ENCODE measurements at places on chromosomes 11 and 22.

DNA sequence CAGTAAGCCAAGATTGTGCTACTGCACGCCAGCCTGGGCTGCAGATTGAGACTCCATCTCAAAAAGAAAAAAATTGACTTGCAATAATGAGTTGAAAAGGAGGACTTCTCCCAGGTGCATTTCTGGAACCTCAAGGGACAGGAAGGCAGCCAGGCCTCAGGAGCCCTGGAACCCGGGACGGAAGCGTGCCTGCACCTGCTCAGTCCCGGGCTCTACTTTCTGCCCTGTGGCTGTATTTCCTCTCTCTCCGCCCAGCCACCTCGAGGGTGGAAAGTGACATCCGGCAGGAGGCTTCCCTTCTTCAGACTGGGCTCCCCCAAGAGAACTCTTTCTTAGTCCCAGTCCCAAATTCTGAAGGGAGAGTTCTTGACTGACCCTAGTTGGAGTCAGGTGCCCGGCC is 20.2 kb upstream of the GAL start:
- no peak for DNase-seq

GRCh38 chr11:48079596-48079995 is 99.2 kb downstream of the PTPRJ start:
- no peak for DNase-seq

DNA sequence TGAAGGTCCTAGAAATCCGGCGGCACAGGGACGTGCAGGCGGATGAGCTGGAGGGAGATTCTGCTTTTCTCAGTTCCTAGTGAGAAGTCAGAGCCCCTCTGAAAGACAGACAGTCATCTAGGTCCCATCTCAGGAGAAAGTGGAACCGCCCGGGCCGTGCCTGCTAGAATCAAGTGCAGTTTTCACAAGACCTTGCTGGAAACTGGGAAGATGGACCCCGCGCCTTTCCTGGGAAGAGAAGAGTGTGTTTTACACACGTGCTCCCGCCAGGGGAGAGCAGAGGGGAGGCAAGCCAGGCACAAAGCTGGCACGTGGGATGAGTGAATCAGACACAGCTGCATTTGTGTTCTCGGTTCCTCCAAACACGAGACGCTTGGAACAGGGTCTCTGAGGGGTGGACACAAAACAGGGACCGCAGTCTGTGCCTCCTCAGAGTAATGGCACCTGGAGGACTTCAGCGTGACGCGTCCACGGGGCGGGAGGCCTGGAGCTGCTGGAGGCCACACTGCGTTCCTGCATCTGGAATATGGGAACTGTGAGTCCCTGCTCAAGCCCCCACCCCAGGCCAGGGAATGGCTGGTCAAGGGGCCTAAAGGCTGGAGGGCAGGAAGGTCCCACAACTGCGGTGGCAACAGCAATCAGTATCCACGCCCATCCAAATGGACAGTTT is 218.3 kb downstream of the BRD1 start:
- no peak for DNase-seq

GRCh38 chr11:72684236-72684912 is 10.2 kb upstream of the PDE2A start:
- peak; percentile 49 for DNase-seq

DNA sequence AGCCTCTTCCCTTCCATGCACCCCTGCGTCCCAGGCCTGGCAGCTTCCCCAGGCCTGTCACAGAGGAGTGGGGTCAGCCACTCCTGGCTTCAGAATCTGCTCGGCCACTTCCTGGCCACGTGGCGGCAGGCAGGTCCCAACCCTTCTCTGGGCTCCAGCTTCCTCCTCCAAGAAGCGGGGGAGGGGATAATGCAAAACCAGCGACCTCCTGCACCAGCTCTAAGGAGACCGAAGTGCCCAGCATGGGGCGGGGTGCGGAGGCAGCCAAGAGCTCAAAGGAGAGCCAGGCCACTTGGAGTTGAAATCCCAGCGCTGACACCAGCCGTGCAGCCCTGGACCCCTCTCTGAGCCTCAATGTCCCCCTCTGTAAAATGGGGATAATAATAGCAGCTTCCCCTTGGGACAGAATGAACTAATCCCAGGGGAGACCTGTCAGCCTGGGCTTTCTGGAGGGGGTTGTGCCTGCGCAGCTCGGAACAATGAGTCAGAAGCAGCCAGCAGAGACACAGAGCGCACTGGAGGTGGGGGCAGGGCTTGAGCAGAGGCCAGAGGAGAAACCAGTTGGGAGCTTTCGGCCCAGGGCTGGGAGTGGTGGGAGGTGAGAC is 22.8 kb upstream of the PICK1 start:
- DNase-seq: no peak

GRCh38 chr11:19577976-19578619 is 134.5 kb upstream of the NAV2 start:
- no peak for DNase-seq

- no peak for DNase-seq
Observed at GRCh38 chr22:50398831-50399648, 55.9 kb downstream of the PPP6R2 start.

DNA sequence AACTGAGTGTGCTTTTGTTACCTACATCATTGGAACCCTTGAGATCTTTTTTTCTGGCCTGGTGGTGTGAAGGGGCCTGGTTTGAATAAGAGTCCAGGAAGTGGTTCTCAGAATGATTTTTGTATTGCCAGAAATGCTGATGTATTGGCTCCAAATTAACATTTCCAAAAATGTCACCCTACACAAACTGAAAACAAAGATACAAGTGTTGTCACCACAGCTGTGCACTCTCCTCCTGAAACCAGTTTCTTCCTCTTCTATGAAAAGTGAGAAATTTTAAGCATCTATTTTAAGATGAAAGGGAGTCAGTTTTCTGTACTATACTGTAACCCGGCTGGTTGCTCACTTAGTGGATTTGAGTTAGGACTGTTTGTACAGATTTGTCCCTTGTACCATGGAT is 218.8 kb downstream of the PGR start:
- DNase-seq: no peak

DNA sequence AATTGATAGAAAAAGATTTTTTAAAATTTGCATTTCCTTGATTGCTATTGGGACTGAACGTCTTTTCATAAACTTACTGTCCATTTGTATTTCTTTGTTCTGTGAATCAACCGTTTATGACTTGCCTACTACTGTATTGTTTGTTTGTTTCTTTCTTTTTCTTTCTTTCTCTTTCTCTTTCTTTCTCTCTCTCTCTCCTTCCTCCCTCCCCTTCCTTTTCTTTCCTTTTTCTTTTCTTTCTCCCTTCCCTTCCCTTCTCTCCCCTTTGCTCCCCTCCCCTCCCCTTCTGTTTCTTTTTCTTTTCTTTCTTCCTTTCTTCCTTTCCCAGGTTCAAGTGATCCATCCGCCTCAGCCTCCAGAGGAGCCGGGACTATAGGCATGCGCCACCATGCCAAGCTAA is 46.9 kb downstream of the NF2 start:
- DNase-seq: no peak

DNA sequence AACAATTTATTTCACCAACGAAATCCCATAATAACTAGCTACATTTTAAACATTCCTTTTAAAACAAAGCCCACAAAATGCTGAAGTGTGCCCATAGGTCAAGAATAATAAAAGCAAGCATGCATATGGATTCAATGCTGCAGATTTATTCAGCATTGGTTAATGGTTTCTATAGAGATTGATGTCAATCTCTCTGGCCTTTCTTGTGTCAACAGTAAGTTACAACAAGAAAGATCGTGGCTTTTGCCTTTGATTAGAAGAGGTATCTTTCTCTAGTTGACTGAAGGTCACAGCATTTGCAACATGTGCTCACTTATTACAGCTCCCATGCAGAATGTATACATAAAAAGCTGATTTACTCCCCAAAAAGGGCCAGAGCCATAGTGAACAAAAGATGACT is 1.4 kb upstream of the SOX6 start:
- DNase-seq: no peak

DNA sequence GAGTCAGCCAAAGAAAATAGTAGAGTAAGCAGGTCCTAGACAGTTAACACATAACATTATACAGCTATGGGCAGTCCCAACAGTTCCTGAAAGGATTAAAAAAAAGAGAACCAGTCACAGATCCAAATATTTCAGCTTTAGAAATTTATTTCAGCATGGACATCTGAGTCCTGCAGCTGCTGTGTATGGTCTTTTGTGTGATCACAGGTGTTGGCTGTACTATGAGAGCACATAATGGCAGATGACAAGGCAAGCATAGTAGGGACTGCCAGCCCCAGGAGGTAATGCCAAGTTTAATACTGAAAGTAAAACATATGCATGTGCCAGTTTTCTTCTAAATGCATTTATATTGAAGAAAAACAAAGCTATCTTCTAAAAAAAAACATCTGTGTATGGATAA is 158.1 kb downstream of the GRIA4 start:
- no peak for DNase-seq

DNA sequence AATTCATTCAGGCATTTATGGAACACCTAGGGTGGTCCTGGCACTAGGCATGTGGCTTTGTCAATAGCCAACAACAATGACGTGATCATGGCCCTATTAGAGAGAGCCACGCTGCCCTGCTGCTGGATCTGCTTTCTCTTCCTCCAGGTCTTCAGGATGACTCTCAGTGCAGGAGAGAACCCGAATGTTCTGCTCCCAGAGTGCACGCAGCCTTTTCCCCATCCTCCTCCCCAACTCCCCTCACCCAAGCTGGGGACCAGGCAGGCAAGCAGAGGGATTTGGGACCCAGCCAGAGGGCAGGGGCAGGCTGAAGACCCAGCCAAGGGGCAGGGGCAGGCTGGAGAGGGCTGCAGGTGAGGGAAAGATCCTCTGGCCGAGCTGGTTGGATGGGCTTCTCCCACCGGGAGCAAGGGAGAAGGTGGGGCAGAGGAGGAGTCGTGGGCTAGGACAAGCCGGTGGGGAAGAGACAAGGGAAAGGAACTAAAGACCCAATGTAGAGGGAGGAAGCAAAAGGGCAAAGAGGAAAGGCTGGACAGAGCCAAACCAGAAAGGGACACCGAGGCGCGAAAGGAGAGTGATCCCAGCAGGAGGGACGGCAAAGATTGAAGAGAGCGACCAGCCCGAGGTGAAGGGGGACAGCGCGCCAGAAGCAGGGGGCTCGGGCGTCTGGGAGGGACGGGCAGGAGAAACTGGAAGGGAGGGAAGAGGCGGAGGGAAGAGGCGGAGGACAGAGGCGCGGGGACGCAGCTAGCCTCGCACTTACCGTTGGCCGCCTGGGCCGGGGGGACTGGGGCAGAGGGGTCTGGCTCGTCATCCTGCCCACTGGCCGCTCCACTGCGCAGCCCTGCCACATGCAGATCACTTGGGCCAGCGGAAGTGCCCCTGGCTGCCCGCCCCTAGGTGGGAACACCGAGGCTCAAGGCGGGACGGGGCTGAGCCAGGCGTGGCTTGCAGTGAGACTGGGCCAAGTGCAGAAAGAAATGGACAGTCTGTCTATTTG is at the start of gene KCTD14:
Gene KCTD14, minus strand, starts transcription at position 880 of the 1,000 bp plus-strand sequence. Its CDS starts 27 bp downstream, at position 853.
- DNase-seq: peak; percentile 40

DNA sequence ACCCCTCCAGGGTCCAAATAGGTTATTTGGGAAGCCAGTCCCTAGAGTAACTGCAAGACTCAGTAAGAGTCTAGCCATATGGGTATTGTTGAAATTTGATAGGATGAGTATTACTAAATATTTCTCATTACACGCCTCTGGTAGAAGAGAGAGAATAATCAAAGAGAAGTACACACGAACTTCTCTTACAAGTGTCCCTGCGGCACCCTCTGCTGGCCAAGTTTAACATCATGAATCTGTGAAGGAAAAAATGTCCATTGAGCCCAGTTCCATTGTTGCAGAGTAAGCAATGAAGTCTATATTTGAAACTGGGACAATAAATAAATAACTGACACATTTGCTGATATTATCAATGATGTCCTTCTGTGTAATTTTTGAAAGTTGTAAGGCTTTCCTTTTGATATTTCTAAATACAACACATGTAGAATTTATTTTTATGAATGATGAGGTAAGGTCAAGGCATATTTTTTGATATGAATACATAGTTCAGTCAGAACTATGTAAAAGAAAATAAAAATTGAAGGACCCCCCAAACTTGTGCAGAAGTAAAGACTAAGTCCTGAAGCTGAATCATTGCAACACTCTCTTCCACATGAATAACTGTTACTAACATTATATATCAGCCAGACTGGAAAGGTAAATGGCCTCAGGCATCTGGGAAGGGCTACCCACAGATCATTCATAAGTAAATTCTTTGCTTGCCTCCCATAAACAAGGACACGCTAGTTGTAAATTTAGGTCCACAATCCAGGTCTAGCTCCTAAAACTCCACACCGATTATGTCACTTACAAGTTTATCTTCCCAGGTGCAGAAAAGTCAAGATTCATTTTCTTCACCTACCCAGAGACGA is 10.0 kb downstream of the OR51L1 start:
- DNase-seq: peak; percentile 54

GRCh38 chr11:114397349-114397982 is 2.8 kb downstream of the C11orf71 start:
- no peak for DNase-seq

DNA sequence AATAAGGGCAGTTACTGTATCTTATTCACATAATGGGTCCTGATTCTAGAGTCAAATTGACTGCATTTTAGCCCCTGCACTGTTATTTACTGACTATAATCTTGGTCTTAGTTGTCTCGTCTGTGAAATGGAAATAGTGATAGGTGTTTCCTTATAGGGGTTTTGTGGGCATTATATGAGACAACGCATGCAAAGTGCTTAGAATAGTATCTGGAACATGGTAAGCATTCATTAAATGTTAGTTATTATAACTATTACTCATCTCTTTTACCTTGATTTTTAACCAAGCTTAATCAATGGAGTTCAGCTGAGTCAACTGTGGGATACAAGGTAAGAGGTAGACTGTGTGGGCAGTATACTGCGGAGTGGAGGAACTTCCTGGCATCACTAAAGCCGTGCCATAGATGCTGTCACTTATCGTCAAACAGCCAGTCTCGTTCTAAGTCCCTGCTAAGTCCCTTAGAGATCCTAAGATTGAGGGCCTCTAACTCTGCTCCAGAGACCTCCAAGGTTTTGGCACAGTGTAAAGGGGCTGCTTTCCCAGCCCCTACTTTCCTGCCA is 2.6 kb upstream of the ZC3H12C start:
- DNase-seq: no peak

DNA sequence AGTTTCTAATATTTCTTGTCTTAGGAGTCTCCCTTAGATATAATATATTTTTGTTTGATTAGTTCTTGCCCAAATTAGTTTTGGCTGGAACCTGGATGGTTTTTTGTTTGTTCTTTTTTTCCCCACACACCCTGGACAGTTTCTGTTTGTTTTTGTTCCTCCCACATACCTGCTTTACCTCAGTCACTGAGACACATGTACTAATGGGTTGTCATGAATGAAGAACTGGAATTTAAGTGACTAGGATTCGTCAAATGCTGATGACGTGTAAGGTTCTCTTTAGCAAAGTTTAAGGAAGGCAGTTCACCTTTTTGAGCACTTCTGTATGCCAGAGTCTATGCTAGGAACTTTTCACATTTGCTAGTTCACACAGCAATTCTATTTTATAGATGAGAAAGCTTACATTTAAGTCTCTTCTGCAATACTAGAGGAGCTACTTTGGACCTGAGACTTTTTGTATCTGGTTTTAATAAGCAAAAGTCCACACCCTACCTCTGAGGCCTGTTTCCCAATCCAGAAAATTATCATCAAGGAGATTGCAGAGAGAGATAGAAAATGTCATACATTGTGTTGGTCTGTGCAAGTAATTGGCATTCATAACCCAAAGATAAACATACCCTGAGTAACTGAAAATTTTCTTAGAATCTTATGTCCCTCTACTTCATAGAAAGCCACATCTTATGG is 86.7 kb upstream of the RAB1B start:
- no peak for DNase-seq

GRCh38 chr11:115117956-115118493 is 386.2 kb downstream of the CADM1 start:
- no peak for DNase-seq

GRCh38 chr22:26580240-26580962 is 9.5 kb downstream of the TPST2 start:
- DNase-seq: no peak

Data from mesothelial cell of epicardium (in vitro differentiated cells).